ENCODE measurements at places on chromosomes 4 and X. TPM values are rescaled to one million over a fixed set of nuclear protein-coding genes. Genes with fewer than 3 reads are reported as not detected.

DNA sequence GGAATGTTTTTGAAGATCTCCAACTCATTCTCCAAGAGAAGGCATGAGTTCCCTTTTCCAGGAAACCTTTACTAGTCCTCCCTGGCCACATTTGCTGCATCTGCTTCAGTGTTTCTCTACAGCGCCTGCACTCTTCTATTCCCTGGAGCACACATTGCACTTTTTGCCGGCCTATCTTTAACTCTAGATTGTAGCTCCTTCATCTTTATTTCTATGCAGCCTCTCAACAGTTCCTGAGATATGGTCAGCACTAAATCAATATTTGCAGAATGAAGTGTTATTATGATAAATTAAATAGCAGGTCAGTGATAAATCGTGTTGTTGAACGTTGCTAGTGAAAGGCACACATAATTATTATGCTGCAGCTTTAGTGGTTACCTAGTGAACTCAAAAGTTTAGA lies 88.3 kb downstream of the VCX3A start:
- DNase-seq: no peak

DNA sequence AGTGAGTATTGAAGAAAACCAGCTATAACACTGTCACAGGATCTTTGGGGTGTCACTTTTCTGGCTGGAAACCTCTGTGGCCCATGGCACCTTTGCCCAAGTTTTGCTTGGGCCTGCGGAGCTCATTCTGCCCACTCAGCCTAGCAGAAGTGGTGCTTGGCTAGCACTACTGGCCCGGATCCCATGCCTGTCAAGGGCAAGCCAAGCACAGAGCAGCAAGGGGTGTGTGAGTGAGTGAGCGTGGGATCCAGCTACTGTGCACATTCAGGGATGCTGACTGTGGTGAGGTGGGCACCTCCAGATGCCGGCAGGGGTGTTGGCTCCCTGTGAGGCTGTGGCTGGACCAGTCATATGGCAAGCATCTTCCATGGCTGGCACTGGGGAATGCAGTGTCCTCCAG lies 55.4 kb upstream of the RASGEF1B start:
- DNase-seq: no peak

DNA sequence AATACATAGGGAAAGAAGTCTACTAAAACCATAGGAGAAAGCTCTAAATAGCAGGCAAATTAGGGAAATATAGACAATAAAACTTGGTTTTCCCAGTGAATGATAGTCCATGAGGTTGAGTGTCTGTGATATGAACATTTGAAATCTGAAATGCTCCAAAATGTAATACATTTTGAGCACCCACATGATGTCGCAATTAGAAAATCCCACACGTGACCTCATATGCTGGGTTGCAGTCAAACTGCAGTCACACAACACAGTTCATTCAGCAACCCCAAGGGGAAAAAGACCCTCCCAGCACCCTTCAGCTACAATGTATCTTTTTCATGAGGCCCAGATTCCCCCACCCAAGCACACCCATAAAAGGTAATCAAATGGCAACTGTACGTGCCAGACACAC lies 155.6 kb downstream of the BTC start:
- no peak for DNase-seq

DNA sequence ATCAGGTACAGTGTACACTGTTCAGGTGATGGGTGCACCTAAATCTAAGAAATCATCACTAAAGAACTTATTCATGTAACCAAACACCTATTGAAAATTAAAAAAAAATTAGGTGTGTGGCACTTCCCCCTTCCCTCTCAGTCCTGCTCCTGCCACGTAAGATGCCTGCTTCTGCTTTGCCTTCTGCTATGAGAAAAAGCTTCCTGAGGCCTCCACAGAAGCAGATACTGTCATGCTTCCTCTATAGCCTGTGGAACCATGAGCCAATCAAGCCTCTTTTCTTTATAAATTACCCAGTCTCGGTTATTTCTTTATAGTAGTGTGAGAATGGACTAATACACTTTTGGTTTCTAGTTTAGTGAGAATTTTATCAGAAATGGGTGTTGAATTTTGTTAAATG lies 459.8 kb upstream of the DIPK2B start:
- no peak for DNase-seq

DNA sequence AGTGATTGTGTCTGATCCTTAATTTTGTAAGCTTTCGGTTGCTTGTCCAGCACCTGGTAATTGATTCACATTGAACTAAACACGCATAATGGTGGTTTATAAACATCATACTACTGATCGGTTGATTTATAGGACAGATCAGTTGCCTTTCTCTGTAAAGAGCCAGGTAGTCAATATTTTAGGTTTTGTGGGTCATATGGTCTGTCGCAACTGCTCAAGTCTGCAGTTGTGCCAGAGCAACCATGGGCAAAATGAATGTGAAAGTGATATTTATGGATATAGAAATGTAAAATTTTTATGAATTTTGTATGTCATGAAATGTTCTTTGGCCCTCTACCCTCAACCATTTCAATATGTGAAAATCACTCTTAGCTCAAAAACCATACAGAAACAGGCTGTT lies 8.9 kb downstream of the JADE1 start:
- DNase-seq: no peak

- no peak for DNase-seq
Measured at GRCh38 chrX:107565015-107565414, 63.3 kb upstream of the PRPS1 start.

DNA sequence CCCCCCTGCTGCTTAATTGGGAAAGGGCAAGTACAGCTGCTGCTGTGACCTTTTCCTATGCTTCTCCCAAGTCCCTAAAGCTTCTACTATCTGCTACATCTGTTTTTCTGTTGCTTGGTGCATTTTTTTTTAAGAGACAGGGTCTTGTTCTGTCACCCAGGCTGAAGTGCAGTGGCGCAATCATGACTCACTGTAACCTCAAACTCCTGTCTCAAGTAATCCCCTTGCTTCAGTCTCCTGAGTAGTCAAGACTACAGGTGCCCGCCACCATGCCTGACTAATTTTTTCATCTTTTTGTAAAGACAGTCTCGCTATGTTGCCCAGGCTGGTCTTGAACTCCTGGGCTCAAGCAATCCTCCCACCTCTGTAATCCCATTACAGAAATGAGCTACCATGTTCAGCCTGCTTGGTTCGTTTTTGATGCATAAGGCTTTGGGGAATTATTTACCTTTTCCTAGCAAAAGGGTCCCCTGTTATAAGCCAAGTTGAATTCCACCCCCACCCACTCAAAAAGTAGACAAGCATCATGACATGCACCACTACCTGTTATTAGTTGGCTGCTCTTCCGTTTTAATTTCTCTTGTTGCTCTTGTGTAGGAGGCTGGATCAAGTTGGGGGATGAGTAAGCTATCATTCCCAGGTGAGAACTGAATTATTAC lies 39.6 kb downstream of the DGKK start:
- no peak for DNase-seq

DNA sequence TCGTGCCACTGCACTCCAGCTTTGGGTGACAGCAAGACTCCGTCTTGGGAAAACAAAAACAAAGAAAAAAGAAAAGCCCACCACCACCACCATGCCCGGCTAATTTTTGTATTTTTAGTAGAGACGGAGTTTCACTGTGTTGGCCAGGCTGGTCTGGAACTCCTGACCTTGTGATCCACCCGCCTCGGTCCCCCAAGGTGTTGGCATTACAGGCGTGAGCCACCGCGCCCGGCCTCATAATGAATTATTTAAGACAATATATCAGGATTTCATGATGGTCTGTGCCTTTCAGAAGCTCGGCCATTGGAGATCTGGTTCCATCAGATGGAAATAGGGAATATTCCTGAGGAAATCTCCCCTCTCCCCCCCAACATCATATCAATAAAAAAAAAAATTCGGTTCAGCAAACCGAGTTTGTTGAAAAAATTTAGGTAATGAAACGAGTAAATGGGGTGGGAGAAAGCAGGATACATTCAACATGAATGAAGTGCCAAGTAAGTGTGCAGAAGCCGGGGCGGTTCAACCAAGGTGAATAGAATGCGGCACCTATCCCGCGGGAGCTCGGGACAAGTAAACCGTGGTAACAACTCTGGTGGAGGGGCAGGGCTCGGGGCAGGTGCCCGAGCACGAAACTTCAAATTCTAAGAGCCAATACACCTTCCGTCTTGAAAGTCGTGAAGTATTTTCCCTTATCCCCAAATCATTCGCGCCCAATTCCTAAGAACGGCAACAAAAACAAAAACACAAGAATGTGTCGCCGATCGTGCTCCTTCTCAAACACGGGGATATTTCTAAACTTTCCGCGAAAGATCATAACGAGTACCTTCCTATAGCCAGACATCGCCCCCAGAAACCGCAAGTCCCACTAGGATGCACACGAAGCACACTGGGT lies 773 bp upstream of the TXLNG start:
- DNase-seq: no peak

DNA sequence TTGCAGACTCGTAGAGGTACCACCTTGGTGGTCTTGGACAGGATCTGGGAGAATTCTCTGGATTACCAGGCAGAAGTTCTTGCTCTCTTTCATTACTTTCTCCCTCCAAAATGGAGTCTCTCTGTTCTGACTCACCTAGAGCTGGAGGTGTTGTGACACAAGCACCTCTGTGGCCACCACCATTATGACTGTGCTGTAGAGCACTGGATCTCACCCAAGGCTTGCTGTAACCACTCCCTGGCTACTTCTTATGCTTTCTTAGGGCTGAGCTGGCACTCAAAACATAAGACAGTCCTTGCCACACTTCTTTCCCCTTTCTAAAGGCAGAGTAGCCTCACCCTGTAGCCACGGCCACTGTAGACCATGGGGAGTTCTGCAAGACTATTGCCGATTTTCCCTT lies 296.6 kb upstream of the DIPK2B start:
- DNase-seq: no peak

GRCh38 chr4:151524610-151525009 lies 115.6 kb downstream of the FHIP1A start:
- no peak for DNase-seq

DNA sequence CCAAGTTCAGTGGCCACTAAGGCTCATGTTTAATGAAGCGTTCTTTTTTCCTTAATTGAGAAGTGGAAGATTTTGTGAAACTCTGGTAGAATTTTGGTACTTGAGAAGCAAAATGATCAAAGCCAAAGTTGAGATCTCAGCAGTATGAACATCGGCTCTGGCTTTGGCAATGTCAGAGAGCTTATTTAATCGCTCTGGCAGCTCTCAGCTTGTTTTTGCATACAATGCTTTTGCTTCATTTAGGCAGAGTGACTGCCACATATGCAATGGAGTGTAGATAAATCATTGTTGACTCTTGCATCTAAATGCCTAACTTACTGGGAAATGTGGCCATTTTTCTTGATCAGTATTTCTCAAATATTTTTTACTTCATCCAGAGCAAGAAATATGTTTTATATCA lies 135.7 kb downstream of the AASDH start:
- no peak for DNase-seq

DNA sequence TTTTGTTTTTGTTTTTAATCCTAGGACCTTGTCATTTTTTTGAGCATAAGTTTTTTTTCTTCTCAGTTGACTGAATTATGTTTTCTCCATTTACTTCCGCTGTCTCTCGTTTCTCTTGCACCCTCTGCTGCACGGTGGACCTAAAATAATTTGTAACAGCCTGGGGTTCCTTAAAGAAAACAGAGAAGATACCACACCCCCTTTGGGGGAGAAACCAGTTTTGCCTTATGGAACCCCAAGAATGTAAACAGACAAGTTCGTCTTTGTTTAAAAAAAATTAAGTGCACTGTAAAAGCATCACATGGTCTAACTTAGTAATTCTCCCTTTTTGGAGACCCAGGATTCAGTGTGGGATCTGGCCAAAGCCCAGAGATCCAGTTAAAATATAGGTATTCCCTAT lies 32.8 kb upstream of the MAGEA4 start:
- DNase-seq: no peak

DNA sequence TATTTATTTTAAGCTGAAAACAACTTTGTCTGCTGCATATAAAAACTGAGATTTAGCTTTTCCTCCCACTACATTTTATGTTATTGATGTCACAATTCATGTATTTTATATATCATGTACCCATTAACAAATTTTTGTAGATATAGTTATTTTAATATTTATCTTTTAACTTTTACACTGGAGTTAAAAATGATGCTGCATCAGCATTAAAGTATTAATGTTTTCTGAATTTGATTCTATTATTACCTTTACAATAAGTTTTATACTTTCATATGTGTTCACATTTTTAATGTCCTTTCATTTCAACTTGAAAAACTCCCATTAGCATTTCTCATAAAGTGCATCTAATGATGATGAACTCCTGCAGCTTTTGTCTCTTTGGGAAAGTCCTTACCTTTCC lies 72.2 kb downstream of the CWH43 start:
- DNase-seq: no peak

- no peak for DNase-seq
Measured at GRCh38 chr4:153154007-153154975, 50.0 kb upstream of the TRIM2 start.

GRCh38 chr4:26531491-26532116 lies 41.3 kb upstream of the CCKAR start:
- DNase-seq: no peak

The POF1B gene
- total RNA-seq: not detected

The RHOXF2B gene
- total RNA-seq: not detected

The NPY2R gene
- not detected for total RNA-seq

The DCAF8L1 gene
- not detected for total RNA-seq

The PSMD10 gene
- 93.9 TPM for total RNA-seq

The ANAPC4 gene
- total RNA-seq: 32.4 TPM
